ENCODE measurements at places on chromosomes 6 and 20. TPM values are rescaled to one million over a fixed set of nuclear protein-coding genes. Genes with fewer than 3 reads are reported as not detected.

Gene TNFAIP3
- total RNA-seq, result 12.0 TPM

Gene FILIP1
- 2.2 TPM for total RNA-seq

Gene OR12D1
- total RNA-seq, result not detected

GRCh38 chr6:143362192-143362558, 88.3 kb downstream of the ADAT2 start:
- no peak for DNase-seq
- no peaks in the 10 kb centered on the region for H3K36me3 ChIP-seq
- no peak overlapping the region for H3K4me3 ChIP-seq
- no peak overlapping the region for H3K27ac ChIP-seq
- H3K27me3 ChIP-seq, result no peaks in the 10 kb centered on the region
- no peaks in the 10 kb centered on the region for H3K4me1 ChIP-seq

GRCh38 chr6:28922821-28923317, 916 bp downstream of the TRIM27 start:
- no peaks in the 10 kb centered on the region for H3K27me3 ChIP-seq
- H3K36me3 ChIP-seq, result peaks cover 12% of the 10 kb centered on the region
- DNase-seq, result peak; percentile 64
- H3K4me1 ChIP-seq, result peaks cover 9% of the 10 kb centered on the region
- peak overlapping the region; percentile 98 for H3K27ac ChIP-seq

- no peak overlapping the region for H3K4me3 ChIP-seq
- DNase-seq, result no peak
- H3K36me3 ChIP-seq, result no peaks in the 10 kb centered on the region
- no peaks in the 10 kb centered on the region for H3K4me1 ChIP-seq
- no peak overlapping the region for H3K27ac ChIP-seq
- H3K27me3 ChIP-seq, result no peaks in the 10 kb centered on the region
Measured at GRCh38 chr6:158826819-158827501, 7.8 kb upstream of the EZR start.

DNA sequence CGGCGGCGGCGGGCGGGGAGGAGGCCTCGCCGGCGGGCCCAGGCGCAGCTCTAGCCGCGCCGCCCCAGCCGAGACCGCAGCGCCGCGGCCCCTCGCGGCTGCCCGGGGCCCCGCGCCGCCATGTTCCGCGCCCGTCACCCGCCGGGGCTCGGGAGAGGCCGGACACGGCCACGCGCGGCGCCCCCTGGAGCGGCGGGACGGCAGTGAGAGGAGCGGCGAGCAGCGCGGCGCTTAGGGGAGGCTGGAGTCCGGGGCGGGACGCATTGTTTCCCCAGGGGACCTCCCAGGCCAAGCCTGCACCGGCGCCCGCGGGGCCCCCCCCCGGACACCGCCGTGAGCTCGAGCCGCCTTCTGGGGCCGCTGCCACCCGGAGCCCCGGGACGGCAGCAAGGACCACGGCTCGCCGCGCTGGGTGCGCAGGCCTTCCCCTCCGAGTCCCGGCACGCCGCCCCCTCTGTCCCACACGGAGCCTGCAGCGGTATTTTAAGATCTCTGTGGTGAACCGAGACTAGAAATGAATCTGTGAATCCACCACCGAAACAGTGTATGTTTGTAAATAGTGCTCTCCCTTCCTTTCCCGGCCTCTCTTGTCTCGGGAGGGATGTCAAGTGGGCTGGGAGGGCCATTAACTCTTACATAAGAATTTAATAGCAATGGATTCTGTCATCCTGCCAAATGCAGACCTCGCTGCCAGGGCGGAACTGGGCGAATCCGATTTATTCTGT, 424 bp upstream of the KIF13A start:
- DNase-seq, result peak; percentile 74
- H3K4me1 ChIP-seq, result peaks cover 15% of the 10 kb centered on the region

DNA sequence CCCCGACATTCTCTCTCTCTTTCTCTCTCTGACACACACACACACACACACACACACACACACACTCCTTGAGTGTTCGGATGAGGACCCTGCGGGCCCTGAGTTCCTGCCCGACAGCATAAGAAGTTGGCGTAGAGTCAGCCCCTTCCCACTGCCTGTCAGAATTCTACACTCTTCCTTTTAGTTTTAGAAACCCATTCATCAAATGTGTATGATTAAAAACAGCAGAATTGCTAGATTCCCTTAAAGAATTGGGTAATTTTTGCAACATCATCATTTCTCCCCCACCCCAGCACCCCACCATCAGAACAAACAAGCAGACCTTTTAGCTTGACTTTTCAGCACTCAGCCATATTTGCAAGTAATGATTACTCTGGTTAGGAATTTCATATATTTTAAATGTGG, 322.8 kb downstream of the FARS2 start:
- H3K36me3 ChIP-seq, result no peaks in the 10 kb centered on the region
- no peak for DNase-seq
- no peaks in the 10 kb centered on the region for H3K4me1 ChIP-seq
- no peaks in the 10 kb centered on the region for H3K27me3 ChIP-seq
- H3K4me3 ChIP-seq, result no peak overlapping the region

GRCh38 chr6:143396497-143397226, 53.8 kb downstream of the ADAT2 start:
- H3K36me3 ChIP-seq, result no peaks in the 10 kb centered on the region
- DNase-seq, result peak; percentile 29
- H3K27me3 ChIP-seq, result no peaks in the 10 kb centered on the region
- peak overlapping the region; percentile 45 for H3K27ac ChIP-seq

DNA sequence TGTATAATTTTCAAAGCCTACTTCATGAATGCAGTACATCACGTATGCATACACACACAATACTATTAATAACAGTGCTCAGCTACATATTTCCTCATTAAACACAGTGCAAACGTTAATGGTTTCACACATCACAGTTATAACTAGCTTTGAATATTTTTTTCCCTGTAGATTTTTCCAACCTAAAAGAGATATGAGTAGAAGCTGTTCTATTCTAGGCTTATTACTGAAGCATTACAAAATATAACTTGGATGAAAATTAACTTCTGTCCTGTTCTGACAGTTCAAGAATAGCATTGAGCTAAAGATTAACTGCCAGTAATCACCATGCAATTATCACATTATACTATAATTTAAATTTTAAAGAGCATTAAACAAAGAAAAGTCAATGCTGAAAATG, 6.2 kb downstream of the LMBRD1 start:
- no peak for DNase-seq
- no peaks in the 10 kb centered on the region for H3K36me3 ChIP-seq
- H3K4me1 ChIP-seq, result peaks cover 64% of the 10 kb centered on the region
- H3K27me3 ChIP-seq, result no peaks in the 10 kb centered on the region
- peak overlapping the region; percentile 88 for H3K27ac ChIP-seq

- no peak for DNase-seq
- H3K4me1 ChIP-seq, result no peaks in the 10 kb centered on the region
- no peaks in the 10 kb centered on the region for H3K27me3 ChIP-seq
- no peaks in the 10 kb centered on the region for H3K36me3 ChIP-seq
- no peak overlapping the region for H3K27ac ChIP-seq
Measured at GRCh38 chr20:51529081-51529681, 13.3 kb downstream of the NFATC2 start.

DNA sequence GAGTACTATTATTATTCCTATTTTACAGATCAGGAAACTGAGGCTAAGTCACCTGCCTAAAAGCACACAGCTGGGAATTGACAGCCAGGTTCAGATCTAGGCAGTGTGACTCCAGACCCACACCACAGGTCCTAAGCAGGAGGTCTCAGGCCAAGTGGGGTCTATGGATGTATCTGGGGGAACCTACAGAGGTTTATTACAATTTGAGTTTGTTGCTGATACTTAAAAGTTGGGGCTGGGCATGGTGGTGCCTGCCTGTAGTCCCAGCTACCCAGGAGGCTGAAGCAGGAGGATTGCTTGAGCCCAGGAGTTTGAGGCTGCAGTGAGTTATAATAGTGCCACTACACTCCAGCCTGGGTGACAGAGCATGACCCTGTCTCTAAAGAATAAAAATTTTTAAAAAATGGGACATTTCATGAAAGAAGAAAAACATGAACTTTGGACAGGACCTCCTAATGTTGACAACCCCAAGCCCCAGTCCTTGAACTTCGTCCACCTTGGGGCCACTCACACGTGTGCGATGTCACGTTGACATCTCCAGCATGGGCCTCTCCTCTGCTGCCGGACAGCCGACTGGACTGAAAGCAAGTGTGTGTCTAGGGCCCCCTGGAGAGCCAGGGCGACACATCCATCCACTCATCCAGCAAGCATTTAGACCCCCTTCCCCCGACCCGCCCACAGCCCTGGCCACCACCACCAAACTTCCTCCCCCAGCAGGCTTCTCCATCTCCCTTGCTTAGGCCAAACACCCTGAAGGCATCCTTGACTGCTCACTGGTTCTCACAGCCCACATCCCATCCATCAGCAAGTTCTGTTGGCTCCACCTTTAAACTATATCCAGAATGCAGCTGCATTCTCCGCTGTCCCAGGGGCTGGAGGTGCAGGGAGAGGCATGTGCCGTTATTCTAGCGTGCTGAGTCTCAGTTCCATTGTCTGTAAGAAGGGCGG, 40.0 kb downstream of the NOL4L start:
- H3K27me3 ChIP-seq, result no peaks in the 10 kb centered on the region
- H3K4me1 ChIP-seq, result no peaks in the 10 kb centered on the region
- no peak overlapping the region for H3K4me3 ChIP-seq
- H3K27ac ChIP-seq, result no peak overlapping the region
- H3K36me3 ChIP-seq, result no peaks in the 10 kb centered on the region
- no peak for DNase-seq

GRCh38 chr6:42890311-42891198, 11.1 kb downstream of the RPL7L1 start:
- H3K4me3 ChIP-seq, result peak overlapping the region; percentile 97
- H3K27ac ChIP-seq, result peak overlapping the region; percentile 51
- H3K36me3 ChIP-seq, result peaks cover 16% of the 10 kb centered on the region
- H3K4me1 ChIP-seq, result peaks cover 9% of the 10 kb centered on the region
- H3K27me3 ChIP-seq, result no peaks in the 10 kb centered on the region

DNA sequence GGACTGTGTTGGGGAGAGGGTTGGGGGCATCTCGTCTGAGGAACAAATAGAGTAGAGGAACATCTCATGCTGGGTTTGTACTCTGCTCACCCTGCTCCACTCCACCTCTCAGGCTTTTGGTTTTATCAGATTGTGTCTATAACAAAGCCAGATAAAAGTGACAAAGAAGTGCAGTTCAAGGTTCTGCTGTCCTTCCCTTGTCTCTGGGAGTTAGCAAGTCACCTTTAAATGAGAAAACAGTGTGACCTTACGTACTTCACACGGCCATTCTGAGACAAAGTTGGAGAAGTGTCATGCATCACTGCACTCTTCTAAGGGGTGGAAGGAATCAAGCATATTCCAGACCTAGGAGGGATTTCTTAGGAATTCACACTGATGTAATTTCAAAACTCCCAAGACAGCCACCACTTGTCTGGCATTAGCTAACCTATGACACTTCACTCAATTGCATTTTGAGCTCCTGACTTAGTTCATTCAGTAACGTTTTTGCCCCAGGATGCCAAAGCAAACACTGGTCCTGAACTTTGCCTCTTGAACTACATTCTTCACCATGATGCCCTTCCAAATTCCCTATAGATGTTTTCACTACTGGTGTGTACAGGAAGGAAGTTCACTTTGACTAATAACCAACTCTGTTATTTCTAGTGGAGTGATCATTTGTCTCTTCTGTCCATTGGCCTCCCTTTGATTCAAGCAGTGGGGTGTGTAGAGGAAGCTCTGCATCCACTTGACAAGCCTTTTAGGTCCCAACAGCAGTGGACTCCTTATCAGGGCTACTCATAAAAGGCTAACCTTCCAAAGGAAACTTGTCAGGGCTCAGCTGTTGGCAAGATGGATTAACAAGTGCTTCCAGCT, 647.6 kb upstream of the FLRT3 start:
- DNase-seq, result no peak
- H3K36me3 ChIP-seq, result no peaks in the 10 kb centered on the region
- H3K27ac ChIP-seq, result peak overlapping the region; percentile 94
- H3K4me3 ChIP-seq, result no peak overlapping the region

GRCh38 chr20:61661025-61661424, 404.7 kb downstream of the TAF4 start:
- no peak for DNase-seq
- H3K4me1 ChIP-seq, result no peaks in the 10 kb centered on the region
- H3K27me3 ChIP-seq, result no peaks in the 10 kb centered on the region
- H3K36me3 ChIP-seq, result no peaks in the 10 kb centered on the region
- H3K27ac ChIP-seq, result no peak overlapping the region

DNA sequence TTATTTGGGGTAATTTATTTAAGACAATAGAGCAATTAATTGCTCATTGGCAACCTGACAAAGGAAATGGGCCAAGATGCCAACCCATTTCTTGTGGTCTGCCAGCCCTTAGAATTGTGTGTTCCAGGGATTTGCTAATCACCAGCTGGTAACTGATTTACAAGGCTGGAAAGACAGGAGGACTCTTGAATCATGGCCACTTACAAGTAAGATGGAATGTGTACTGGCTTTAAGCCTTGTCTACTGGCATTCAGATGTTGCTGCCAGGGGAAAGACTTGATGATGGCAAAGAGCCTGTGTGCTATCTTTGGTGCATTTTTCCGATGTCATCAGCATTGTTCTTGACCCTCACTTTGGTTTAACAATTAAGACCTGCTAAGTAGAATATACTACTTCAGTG, 91.0 kb downstream of the BCKDHB start:
- no peaks in the 10 kb centered on the region for H3K36me3 ChIP-seq
- no peak for DNase-seq
- H3K4me3 ChIP-seq, result no peak overlapping the region
